Stimulated activated CD4-positive, alpha-beta T cell treated with anti-CD3 and anti-CD28 coated beads, Interleukin-1b, Interleukin-23, amount 100 ng/mL, for 48 hours (primary cell): ENCODE measurements at places on chromosomes 2 and 18.

DNA sequence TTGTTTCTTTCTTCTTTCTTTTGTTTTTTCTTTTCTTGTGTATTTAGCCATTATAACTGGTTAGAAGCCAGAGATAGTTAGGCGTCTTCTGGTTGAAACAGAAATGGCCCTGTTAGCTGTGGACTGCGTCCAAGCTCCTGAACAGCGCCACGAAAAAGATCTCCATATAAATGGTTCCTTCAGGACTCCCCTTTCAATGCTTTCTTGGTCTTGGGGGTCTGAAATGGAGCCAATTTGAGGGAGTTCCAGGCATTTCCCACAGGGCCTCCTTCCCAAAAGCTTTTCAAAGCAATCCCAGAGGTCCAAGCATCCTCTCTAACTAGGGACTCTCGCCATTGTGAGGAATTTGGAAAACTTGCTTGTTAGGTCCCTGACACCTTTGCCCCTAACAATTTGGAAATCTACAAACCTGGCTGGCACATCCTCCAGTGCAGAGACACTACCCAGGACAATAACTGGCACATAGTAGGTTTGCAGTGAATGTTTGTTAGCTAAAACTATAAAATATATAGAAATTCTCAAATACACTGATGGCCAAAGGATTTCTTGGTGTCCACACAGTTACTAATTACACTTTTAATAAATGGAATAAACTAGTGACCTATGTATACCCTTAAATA is 80.1 kb downstream of the MYCN start:
- DNase-seq = no peak

GRCh38 chr2:120103723-120104467 is 91.0 kb downstream of the EPB41L5 start:
- DNase-seq = no peak

GRCh38 chr2:159616286-159616701 is at the start of gene BAZ2B:
Gene BAZ2B, minus strand, starts transcription at chr2:159616548. Its CDS starts 137,829 bp downstream, at chr2:159478719.
- DNase-seq = no peak

DNA sequence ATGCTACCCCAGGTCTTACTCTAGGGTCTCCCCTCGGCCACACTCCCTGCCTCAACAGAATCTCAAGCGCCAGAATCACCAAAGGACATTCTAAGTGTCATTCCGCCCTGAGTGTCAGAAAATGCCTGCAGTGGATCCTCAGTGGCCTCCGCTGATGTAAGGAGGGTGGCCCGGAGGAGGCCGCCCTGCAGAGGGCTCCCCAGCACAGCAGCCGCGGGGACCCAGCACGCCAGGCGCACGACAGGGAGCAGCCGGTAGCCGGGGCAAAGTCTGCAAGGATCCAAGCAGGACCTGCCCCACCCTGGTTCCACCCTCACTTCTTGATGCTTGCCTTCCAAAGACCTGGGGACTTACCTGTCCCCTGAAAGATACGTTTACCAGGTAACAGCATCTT is 54.2 kb upstream of the ID2 start:
- DNase-seq = no peak

- DNase-seq = no peak
Observed at GRCh38 chr2:56268856-56269255, 85.1 kb downstream of the CCDC85A start.

- DNase-seq = no peak
Observed at GRCh38 chr2:138730497-138731030, 49.6 kb downstream of the NXPH2 start.

GRCh38 chr2:208571764-208572131 is 165.2 kb downstream of the PTH2R start:
- DNase-seq = no peak

- no peak for DNase-seq
Observed at GRCh38 chr18:63578357-63578958, 8.7 kb upstream of the SERPINB13 start.

GRCh38 chr18:10269261-10269660 is 185.2 kb upstream of the APCDD1 start:
- DNase-seq = no peak

- DNase-seq = no peak
Observed at GRCh38 chr2:6043238-6043637, 351.1 kb downstream of the SOX11 start.

DNA sequence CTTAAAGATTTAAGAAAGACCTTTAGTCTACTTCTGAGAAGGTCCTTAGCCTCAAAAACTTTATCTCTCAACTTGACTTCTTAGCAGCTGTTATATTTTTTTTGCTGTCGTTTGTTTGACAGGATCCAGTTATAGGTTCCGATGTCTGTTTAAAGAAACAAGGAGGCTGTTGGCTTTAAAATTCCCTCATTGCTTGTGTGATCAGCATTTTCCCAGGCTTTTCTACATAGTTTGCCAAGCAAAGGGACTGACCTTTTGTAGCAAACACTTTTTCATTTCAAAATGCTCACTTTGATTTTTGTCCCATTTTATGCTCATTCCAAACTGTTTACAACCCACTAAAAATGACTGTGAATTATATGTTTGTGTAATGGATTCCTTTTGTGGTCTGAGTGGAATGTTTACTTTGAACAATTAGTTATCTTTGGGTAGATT is 394.9 kb downstream of the ARHGAP15 start:
- DNase-seq = no peak

GRCh38 chr2:173493874-173494273 is 139.2 kb downstream of the CDCA7 start:
- no peak for DNase-seq

- no peak for DNase-seq
Observed at GRCh38 chr2:74119339-74119738, 28.4 kb downstream of the BOLA3 start.

- DNase-seq = no peak
Observed at GRCh38 chr18:55539240-55539639, 48.8 kb downstream of the TCF4 start.

- DNase-seq = no peak
Observed at GRCh38 chr2:240013343-240013742, 11.8 kb downstream of the NDUFA10 start.

- no peak for DNase-seq
Observed at GRCh38 chr2:43274055-43274454, 47.6 kb upstream of the ZFP36L2 start.

DNA sequence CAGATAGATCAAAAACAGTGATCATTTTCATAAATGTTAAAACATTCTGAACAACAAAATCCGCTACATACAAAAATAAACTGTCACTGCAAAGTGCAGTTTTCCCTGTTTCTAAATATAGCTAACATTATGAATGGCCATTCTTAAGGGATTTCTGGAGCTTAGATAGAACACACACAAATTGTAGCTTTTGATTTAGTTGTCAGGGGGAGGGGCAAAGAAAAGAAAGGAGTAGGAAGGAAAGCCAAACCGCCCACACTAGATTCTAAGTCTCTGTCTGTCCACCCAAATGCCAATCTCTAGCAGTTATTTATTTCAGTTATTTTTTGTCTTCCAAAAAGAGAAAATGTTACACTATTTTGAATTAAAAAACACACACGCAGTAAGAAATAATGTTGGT is 182.4 kb downstream of the CDH2 start:
- DNase-seq = no peak

GRCh38 chr18:61545281-61546245 is 212.3 kb downstream of the CDH20 start:
- no peak for DNase-seq

GRCh38 chr2:29055601-29056000 is 18.7 kb downstream of the PCARE start:
- no peak for DNase-seq

DNA sequence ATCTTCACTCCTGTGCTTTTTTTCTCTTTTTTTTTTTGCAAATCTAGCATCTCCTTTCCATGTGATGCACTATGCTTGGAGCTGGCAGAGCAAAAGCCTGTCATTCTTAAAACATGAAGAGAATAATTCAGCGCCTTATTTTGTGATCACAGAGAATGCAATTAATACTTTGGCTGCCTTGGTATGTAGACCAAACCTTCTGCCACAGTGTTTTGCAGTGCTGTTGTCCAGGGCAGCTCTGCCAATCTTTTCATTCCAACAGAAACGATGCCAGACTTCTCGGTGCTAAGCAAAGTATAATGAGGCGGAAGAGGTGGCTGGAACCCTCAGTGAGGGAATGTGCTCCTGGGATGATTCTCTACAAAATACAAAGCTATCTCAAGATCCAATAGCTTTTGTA is 25.6 kb downstream of the BCL2 start:
- DNase-seq = no peak

- no peak for DNase-seq
Observed at GRCh38 chr2:128608921-128609880, 290.5 kb upstream of the HS6ST1 start.

- DNase-seq = no peak
Observed at GRCh38 chr2:157075924-157076323, 181.6 kb upstream of the GALNT5 start.

DNA sequence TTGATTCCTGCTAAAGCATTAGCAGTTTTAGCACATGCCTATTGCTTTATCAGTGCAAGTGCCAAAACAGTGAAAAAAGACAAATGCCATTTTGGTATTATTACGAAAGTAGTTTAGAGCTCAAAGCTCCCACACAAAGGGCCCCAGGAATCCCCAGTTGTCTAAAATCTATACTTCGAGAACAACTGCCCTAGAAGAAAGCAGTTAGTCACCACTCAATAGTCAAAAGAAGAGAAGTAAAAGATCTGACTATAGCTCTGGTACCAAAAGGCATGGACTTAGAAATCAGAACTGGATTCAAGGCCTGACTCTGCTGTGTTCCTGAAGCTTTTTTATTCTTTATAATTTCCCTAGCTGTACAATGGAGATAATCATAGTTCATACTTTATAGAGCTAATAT is 21.8 kb downstream of the SCN3A start:
- DNase-seq = no peak

- no peak for DNase-seq
Observed at GRCh38 chr2:179554639-179555386, 290.2 kb upstream of the SESTD1 start.

- DNase-seq = no peak
Observed at GRCh38 chr18:8091035-8091434, 518.2 kb upstream of the RAB12 start.

GRCh38 chr18:6161549-6161948 is 253.2 kb downstream of the L3MBTL4 start:
- DNase-seq = no peak

GRCh38 chr18:80161781-80162417 is 52.8 kb downstream of the ADNP2 start:
- DNase-seq = no peak

GRCh38 chr2:77156599-77156998 is 365.6 kb downstream of the LRRTM4 start:
- no peak for DNase-seq

GRCh38 chr2:198309673-198310280 is 505.4 kb downstream of the PLCL1 start:
- peak; percentile 45 for DNase-seq

GRCh38 chr2:206562375-206562774 is 79.9 kb upstream of the FAM237A start:
- no peak for DNase-seq

DNA sequence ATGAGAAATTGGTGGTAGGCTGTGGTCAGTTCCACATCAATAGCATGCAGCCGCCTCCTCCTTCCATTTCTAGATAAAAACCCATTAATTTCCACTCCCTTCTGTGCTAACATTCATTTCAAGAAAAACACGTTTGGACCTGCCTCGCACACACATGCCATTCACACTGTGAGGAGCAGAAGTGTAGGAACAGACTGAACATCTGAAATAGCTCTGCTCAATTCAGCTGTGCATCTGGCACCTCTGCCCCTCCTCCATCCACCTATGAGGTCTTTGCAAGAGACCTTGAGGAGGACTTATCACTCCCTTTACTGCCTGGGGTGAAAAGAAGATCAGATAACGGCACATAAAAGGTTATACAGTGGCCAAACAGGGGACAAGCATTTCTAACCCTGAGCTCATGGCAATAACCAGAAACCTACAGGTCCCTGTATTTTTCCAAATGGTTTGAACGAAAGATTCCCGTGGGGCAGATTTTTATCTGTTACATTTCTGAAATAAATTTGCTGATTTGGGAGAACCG is 30.8 kb upstream of the LRP2 start:
- DNase-seq = no peak

DNA sequence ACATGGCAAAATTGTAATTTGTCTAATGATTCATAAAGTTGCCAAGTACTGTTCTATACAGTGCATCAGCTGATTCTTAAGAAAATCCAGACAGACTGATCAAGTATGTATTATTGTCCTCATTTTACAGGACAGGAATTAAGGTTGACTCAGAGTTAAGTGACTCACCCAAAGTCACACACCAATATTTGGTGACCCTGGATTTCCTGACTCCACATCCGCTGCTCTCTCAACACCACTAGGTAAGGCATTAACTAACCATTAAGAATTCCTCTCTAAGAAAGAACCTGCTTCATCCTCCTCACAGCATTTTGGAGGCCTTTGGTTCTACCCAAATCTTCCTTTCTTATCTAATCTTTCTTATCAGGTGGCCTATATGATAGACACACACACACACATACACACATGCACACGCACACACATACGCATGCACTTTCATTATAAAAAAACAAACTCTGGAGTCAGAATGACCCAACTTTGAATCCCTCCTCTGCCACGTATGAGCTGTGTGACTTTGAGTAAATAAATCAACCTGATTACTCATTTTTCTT is 150.8 kb downstream of the ANKRD44 start:
- DNase-seq = peak; percentile 36

DNA sequence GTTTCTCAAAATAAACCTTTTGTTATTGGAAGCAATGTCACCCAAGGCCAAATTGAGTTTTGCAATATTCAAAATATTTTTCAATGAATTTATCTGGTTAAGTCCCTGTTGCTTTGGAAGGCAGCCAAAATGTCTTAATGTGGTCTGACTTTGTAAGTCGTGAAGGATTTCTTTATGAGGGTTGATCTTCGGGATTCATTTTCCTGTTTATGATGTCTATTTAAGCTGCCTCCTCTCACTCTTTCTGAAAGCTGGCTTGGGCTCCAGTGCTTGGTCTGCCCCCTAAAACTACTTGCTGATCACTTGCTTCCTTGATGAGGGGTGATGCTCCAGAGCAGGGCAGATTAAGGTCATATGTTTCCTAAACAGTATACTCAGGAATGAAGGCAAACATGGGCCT is 141.1 kb downstream of the ANTXR1 start:
- DNase-seq = no peak

DNA sequence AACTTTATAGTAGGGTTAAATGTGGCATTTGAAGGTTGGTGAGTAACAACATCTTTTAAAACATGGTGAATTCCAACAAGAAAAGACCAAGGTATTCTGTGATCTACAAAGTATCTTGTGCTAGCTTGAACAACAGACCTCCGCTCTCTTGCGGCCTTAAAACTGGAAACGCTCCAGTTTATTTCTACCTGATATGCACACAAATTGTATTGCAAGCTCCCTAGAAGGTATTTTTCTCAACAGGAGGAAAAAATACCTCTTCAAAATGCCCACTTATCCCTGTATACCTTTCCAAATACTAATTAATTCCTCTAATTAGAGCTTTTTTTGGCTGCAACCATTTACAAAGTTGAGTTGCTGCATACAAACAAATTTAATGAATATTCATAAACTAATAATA is 69.5 kb downstream of the KCNH7 start:
- no peak for DNase-seq

- no peak for DNase-seq
Observed at GRCh38 chr2:138536302-138536701, 34.7 kb downstream of the SPOPL start.

GRCh38 chr2:170475878-170476277 is 239.3 kb upstream of the SP5 start:
- DNase-seq = no peak

- DNase-seq = no peak
Observed at GRCh38 chr2:53640466-53640865, 127.1 kb upstream of the CHAC2 start.
